ENCODE measurements at places on chromosomes 3 and 15.

DNA sequence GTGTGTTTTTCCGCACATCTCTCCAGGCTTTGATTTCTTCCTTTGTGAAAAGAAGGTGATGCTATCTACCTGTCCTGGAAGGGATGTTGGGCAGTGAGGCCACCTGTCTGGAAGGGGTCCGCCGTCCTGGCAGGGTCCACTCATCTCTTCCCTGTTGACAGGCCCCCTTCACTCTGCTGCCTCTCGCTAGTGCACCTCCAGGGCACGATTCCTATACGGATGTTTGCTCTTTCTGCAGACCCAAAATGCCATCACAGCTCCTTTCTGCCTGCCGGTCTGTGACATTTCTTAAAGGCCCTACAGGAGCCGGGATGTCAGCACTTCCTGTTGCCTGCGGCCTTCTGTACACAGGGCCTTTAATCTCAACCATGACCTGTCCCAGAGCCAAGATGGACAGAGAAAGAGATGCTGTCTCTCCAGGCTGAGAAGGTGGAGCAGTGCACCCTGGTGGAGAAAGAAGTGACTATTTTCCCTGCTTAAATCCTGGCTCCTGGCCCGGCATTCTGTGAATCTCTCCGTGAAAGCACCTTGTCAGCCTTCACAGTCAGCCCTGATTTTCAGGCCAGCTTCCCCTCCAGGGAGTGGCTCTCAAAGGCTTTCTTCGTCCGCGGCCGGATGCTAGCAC lies 7.4 kb downstream of the FAM3D start:
- no peak for DNase-seq

DNA sequence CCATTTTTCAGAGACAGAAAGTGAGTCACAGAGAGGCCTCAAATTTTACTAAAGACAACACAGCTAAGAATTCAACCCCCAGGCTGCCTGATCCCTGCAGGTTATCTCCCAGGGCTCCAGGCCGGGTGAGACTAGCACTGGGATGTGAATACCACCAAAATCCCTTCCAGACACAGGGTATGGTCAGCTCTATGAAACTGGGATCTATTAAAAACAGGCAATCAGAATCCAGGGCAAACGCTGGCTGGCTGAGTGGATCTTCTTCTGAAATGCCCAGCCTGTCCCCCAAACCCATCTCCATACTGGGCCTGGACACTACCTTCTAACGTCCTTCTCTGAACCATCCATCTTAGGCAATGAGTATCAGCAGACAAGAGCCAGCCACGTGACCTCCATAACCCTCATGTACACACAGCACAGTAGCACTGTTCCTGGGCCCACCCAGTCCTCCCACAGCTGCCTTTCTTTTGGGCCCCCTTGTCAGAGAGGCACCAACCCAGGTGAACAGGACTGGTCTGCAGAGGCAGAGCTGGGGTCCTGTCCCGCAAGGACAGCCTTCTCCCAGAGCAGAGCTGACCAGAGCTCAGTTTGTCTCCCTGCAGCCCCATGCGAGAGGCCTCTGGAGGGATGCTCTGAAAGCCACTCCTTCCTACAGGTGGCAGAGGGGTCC lies 1.9 kb downstream of the RAB6B start:
- DNase-seq: no peak

GRCh38 chr15:51751697-51752683 lies 593 bp downstream of the TMOD2 start:
- DNase-seq: no peak

GRCh38 chr3:114852966-114853365 lies 294.1 kb downstream of the ZBTB20 start:
- no peak for DNase-seq

DNA sequence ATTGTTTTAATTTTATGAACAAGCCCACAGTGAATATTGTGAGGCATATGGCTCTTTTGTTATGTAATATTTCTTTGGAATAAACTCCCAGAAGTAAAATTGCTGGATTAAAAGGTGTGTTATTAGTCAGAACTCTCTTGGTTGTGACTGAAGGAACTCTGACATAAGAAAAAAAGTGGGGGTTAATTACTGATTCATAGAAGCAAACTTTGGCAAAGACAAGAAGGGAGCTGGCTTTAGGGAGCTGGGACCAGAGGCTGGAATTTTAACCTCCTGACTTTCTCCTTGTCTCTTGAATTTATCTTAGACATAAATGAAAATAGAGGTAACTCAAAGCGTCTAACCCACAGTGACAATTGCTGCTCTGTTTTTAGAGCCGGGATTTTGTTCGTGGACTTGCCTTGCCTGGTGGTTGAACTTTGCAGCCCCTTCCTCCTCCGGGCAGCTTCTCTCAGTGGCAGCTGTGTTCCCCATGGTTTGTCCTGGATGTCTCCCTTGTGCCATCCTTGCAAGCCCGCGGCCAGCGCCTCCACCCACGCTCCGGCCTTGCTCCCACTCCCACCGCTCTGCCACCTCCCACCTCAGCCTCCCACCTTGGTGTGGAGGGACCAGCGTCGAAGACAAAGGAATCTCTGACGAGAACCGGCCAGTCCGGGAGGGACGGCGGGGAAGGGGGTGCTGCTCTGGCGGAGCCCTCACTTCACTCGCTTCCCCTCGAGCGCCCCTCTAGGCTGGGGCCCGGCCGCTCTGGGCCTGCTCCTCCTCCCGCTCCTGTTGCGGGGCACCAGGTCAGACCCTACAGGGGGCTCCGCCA lies 28.0 kb downstream of the ARHGAP31 start:
- DNase-seq: no peak

DNA sequence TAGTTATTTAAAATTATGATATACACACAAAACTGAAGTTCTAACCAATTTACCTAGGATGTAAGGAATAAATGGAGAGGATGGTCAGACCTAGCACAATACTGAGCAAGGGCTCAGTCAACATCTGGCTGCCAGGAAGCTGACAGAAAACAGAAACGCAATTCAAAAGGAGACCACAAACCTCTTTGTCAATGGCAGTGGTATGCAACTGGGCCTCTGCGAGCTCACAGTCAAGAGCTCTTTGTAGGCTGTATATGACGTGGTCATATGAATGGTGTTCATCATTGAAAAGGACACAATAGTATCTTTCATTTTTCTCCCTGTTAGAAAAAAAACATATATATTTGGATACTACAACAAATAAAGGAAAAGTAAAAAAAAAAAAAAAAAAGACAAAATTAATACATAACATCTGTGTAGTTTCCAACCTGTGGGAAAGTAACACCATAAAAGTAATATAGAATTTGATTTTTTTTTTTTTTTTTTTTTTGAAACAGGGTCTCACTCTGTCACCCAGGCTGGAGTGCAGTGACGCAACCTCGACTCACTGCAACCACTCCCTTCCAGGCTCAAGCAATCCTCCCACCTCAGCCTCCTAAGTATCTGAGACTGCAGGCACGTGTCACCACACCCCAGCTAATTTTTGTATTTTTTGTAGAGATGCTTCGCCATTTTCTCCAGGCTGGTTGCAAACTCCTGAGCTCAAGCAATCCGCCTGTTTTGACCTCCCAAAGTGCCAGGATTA lies 37.9 kb downstream of the UBR1 start:
- DNase-seq: no peak

- DNase-seq: no peak
Measured at GRCh38 chr3:54970895-54971294, 43.0 kb upstream of the LRTM1 start.

DNA sequence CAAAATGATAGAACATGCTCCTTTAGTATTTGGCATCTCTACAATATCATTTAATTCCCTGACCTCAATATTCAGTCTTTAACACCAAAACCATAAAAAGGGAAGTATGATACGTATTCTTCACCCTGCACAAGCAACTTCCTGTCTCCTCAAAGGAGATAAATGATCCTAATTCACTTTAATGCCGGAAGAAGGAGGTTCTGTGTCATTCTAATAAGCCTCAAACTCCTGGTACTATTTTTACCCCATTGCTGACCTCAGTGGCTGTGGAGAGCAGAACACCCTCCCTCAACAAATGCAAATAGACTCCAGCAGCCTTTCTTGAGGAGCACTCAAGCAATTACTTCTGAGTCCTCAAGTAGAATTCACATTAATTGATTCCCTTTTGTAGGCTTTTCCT lies 173.3 kb downstream of the TMEM108 start:
- no peak for DNase-seq

- no peak for DNase-seq
Measured at GRCh38 chr3:46538803-46539442, 27.2 kb downstream of the LRRC2 start.

DNA sequence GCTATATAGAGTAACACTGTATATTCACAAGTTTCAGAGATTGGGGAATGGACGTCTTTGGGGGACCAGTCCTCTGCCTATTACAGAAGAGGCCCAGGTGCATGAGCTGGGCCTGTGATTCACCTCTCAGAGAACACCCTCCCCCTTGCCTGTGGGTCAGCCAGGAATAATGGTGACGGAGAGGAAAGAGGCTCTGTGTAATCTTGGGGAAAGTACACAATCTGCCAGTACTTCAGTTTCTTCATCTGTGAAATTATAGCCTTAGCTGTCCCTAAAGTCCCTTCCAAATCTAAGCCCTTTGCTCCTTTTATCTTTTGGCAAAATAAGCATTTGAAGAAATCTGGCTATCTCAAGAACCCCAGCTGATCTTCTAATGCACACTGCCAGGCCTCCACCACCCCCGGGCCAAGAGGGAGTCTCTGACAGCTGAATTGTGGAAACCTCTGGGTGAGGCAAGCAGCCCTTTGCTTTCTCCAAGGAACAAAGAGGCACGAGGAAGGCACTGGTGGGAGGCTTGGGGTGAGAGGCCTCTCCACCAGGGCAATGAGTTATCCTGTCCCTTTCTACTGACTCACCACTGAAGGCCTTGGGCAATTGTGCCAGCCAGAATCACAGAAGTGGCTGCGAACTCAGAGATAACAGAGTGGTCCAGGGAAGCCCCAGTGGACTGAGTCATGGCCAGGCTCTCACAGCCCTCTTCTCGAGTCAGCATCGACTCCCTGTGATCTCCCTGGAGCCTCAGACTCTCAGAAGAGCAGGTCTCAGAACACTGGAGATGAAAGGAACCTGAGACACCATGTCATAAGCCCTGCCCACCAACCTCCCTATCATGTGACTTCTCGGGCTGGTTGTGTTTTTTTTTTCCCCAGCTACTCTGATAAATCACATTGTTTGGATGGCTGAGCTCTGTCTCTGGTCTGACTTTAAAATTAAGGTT lies 31.8 kb downstream of the CCNL1 start:
- no peak for DNase-seq

GRCh38 chr3:27723001-27723445 lies 900 bp upstream of the EOMES start:
- DNase-seq: no peak

DNA sequence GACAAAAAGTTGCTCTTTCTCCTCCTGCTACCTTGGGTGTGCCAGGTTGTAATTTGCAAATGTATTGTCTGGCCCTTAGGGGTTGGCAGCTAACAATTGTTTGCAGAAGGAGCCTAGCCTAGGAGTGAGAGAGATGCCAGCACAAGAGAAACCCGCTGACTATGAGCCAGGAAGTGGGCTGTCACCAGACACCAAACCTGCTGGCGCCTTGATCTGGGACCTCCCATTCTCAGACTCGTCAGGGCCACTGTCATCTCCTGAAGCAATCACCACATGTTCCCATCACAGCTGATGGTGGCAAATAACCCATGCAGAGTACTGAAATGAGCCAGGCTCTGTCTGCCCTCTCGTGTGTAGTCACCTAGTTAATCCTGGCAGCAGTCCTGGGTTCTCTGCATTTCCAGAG lies 406.4 kb upstream of the NPAP1 start:
- no peak for DNase-seq

- DNase-seq: no peak
Measured at GRCh38 chr15:74913041-74913440, 6.4 kb upstream of the FAM219B start.

GRCh38 chr3:30712991-30713390 lies 106.6 kb downstream of the TGFBR2 start:
- no peak for DNase-seq

- DNase-seq: no peak
Measured at GRCh38 chr15:42282344-42282743, 9.1 kb upstream of the TMEM87A start.

GRCh38 chr3:45980229-45980813 lies 15.3 kb downstream of the FYCO1 start:
- no peak for DNase-seq

GRCh38 chr3:194395778-194396538 lies 3.1 kb downstream of the GP5 start:
- DNase-seq: no peak

- DNase-seq: no peak
Measured at GRCh38 chr15:97446138-97446537, 514.4 kb upstream of the ARRDC4 start.

DNA sequence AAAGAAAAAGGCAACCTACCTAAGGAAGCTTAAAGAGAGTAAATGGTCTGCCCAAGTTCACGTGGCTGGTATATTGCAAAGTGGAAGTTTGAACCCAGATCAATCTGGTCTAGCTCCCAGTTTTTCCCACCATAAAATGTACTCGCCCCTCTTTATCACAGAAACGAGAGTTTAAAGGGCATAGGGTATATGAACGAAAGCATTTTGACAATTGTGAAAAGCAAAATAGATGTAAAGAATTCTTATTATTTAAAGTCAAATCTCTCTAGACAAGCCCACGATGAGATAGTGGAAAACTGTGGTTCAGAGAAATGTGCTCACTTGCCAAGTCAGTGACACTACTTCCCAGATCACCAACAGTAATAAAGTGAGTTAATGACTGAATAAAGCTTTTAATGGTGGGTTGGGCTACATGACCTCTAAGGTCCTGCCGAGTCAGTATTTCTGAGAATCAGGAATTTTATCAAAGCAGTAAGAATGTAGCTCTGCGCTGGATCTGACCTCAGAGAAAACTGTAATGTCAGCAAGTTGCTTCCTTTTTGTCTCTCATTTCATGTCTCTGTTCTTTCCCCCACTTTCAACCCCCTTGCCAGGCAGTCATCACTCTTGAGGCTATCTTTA lies 23.3 kb upstream of the NEO1 start:
- DNase-seq: no peak

- DNase-seq: no peak
Measured at GRCh38 chr3:173938616-173939015, 541.1 kb downstream of the NLGN1 start.

GRCh38 chr15:48031466-48031865 lies 89.3 kb upstream of the SLC24A5 start:
- no peak for DNase-seq

DNA sequence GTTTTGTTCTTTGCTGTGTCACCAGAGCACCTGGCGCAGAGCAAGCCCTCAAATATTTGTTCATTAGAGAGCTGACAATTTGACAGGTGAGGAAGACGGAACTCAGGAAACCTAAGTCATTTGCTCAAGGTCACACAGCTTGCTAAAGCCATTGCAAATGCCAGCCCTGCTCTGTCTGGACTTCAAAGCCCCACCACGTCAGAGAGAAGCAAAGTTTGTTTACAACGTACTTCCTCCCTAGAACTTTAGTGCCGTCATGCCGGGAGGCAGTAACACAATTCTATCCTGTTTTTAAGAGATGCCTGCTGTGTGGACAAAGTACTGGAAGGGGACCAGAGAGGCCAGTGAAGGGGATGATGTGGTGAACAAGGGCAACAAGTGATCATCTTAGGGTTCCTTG lies 216.6 kb upstream of the PRICKLE2 start:
- DNase-seq: no peak

- DNase-seq: no peak
Measured at GRCh38 chr3:95521396-95521795, 1293.0 kb upstream of the EPHA6 start.

- no peak for DNase-seq
Measured at GRCh38 chr3:70065696-70066253, 66.2 kb downstream of the SAMMSON start.

- peak; percentile 9 for DNase-seq
Measured at GRCh38 chr15:56832125-56832524, 86.3 kb upstream of the TCF12 start.

Measured in caudate nucleus (tissue), 63 donors.